ENCODE measurements at places on chromosomes 16 and 17.

- no peak for DNase-seq
Observed at GRCh38 chr16:4698321-4699045, 5.1 kb downstream of the NUDT16L1 start.

DNA sequence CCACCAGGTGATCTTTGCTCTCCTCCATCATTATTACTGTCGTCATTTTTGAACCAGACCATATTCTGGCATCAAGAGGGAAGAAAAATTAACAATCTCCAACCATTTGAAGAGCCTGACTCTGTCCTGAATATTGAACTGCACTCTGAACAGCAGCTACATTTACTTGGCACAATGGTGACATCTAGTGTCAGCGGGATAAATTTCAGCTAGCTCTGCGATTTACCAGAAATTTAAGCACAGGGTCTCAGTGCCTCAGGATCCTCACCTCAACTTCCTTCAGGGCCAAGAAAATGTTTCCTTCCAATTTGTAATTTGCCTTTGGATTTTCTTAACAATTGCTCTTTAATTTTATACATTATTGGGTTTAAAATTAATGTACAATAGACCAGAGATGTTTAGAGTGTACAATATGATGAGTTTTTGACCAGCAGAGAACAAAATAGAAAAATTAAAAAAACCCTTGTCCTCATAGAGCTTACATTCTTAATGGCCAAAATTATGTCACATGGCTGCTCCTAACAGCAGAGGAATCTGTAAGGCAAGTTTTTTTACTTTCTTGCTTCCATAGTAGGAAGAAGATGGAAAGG lies 10.7 kb upstream of the ZNF19 start:
- DNase-seq: peak; percentile 50

DNA sequence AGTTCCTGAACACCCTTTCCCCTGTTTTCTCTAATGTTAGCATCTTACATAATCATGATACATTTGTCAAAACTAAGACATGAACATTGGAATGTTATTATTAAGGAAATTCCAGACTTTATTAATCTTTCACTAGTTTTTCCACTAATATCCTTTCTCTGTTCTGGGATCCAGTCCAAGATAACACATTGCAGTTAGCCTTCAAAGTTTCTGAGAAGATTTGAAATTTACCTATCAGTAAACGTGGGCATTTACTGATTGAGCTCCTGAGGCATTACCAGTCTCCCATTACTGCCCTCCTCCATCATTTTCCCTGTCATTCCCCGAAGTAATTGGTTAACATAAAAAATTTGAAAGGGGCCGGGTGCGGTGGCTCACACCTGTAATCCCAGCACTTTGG lies 5.7 kb upstream of the CD300LG start:
- no peak for DNase-seq

DNA sequence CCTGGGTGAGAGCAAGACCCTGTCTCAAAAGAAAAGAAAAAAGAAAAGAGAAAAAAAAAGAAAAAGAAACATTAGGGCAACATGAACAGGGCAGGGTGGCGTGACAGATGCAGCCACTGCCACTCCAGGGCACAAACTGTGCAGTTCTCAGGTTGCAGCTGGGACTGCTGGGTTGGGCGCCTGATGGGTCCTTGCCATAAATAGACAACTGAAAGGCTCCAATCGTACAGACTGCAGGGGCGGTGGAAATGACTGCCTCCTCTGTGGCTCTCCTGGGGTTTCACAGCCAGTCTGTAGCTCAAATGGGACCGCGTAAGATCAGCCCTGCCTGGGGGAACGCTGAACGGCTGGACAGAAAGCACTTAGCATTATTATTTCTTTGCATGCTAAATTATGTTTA lies 130.7 kb downstream of the CPPED1 start:
- DNase-seq: no peak

GRCh38 chr16:86497551-86498021 lies 12.7 kb upstream of the FOXF1 start:
- no peak for DNase-seq

DNA sequence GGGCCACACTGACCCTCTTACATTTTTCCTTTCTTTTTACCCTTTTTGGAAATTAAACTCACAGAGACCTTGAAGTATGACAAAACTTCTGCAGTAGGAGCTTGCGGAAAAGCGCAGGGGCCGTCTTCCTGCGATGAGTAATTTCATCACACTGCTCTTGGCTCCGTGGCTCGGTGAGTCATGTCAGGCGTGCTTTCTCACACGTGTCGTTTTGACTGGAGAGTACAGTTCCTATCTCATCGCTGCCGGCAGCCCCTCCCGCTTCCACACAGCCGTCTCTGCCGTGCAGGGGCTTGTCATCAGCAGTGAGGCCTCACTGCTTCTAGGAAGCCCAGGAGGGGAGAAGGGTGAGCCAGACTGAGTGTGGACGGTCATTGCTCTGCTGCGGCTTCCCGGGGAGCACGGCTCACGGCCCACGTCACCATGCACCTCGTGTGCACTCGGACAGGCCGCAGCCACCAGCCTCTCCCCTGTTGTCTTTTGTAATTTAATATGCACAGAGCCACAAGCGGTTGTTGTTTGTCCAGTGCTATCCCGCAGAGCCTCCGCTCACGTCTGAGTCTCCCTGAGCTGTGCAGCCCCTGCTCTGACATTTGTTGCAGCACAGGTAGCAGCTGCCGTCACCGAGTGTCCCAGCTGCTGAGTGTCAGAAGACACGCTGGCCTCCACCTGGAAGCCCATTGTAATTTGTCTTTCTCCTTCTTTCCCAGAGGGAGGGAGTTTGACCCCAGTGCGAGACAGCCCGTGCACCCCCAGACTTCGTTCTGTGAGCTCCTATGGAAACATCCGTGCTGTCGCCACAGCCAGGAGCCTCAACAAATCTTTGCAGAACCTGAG lies 99.4 kb upstream of the CHMP6 start:
- peak; percentile 85 for DNase-seq

DNA sequence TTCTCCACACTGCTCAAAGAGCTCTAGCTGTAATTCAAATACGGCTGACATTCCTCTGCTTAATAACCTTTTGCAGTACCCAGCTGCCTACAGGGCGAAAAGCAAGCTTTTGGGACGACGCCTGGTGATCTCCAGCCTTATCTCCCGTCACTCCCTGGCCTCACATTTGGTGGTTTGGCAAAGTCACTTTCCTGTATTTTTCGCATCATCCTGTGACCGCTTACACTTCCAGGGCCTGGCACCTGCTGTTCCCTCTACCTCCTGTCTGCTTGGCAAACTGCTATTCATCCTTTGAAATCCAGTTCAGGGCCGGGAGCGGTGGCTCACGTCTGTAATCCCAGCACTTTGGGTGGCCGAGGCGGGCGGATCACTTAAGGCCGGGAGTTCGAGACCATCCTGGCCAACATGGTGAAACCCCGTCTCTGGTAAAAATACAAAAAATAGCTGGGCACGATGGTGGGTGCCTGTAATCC lies 2.7 kb upstream of the BHLHA9 start:
- DNase-seq: no peak

GRCh38 chr16:85425074-85425662 lies 188.0 kb upstream of the GSE1 start:
- no peak for DNase-seq

DNA sequence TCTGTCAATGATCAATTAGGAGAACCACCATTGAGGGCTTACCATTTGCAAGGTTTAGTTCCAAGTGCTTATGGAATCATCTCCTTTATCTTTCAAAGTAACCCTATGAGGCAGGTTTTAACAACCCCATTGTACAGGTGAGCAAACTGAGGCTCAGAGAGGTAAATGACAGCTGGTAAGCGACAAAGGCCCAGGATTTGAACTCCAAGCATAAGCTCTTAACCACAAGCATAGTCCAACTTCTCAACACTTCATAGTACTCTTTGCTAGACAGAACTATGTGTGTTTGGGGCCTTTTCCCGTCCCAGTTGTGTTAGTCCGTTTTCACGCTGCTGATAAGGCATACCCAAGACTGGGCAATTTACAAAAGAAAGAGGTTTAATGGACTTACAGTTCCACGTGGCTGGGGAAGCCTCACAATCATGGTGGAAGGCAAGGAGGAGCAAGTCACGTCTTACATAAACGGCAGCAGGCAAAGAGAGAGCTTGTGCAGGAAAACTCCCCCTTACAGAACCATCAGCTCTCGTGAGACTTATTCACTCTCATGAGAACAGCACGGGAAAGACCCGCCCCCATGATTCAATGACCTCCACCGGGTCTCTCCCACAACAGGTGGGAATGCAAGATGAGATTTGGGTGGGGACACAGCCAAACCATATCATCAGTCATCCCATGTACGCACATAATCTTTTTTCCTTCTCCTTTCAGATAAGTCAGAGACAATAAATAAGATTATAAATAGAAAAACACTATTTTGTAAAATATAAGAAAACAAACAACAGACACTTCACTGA lies 6.4 kb downstream of the RPH3AL start:
- no peak for DNase-seq

GRCh38 chr16:68287276-68288251 lies 23.2 kb downstream of the SLC7A6OS start:
- peak; percentile 67 for DNase-seq

DNA sequence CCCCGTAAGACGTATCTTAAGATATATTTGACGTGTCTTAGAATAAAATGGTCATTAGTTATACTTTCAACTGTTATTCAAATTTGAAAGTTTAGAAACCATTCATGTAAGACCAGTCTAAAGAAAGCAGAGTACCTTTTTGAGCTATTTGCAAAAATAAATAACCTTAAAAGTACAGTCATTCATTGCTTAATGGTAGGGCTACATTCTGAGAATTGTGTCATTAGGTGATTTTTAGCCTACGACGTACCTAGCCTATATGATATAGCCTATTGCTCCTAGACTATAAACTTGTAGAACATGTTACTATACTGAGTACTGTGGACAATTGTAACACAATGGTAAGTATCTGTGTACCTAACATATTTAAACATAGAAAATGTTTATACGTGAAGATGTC lies 139.2 kb downstream of the PHKB start:
- DNase-seq: no peak

GRCh38 chr17:44167181-44167861 lies 3.2 kb upstream of the ASB16 start:
- no peak for DNase-seq

DNA sequence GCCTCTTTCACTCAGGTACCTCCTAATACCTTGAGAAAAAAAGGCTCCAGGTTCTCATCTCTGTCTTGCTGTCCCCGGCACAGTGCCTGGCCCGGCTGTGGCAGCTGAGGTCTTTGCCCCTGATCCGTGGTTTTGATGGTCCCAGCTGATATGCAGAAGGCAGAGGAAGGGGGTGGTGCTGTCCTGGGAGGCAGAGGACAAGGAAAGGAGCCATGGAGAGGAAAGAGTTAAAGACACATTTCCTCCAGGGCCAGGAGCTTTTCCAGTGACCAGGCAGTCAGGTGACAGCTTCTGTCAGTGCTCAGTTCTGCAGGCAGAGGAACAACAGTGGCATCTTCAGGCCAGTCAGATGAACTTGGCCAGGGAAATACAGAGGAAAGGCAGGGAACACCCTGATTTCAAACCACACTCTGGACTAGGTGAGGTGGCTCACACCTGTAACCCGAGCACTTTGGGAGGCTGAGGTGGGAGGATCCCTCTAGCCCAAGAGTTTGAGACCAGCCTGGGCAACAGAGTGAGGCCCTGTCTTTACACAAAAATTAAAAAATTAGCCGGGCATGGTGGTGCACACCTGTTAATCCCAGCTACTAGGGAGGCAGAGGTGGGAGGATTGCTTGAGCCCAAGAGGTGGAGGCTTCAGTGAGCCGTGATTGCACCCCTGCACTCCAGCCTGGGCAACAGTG lies 3.3 kb upstream of the COG1 start:
- DNase-seq: no peak

GRCh38 chr16:53752560-53752959 lies 48.6 kb downstream of the FTO start:
- DNase-seq: no peak

DNA sequence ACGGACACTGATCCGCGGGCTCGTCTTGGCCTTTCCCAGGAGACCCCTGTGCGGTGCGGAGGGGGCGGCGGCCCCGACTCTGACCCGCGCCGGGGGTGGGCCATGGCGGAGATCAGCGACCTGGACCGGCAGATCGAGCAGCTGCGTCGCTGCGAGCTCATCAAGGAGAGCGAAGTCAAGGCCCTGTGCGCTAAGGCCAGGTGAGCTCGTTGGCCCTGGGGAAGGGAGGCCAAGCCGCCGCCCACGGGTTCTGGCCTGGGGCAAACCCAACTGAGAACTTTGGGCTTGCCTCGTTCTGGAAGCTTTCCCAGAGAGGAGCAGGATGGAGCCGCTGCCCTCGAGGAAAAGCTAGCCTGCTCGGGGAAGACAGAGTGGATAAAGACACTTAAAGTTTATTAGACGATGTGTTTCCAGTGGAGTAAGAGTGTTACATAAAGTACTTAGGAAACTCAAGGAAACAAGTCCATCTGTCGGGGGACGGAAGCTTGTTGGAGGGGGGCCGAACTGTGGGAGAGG lies 540 bp downstream of the PPP4C start:
- no peak for DNase-seq

- DNase-seq: no peak
Observed at GRCh38 chr16:21125191-21125590, 25.5 kb downstream of the DNAH3 start.

GRCh38 chr17:73267648-73268537 lies 6.2 kb upstream of the CPSF4L start:
- DNase-seq: no peak

DNA sequence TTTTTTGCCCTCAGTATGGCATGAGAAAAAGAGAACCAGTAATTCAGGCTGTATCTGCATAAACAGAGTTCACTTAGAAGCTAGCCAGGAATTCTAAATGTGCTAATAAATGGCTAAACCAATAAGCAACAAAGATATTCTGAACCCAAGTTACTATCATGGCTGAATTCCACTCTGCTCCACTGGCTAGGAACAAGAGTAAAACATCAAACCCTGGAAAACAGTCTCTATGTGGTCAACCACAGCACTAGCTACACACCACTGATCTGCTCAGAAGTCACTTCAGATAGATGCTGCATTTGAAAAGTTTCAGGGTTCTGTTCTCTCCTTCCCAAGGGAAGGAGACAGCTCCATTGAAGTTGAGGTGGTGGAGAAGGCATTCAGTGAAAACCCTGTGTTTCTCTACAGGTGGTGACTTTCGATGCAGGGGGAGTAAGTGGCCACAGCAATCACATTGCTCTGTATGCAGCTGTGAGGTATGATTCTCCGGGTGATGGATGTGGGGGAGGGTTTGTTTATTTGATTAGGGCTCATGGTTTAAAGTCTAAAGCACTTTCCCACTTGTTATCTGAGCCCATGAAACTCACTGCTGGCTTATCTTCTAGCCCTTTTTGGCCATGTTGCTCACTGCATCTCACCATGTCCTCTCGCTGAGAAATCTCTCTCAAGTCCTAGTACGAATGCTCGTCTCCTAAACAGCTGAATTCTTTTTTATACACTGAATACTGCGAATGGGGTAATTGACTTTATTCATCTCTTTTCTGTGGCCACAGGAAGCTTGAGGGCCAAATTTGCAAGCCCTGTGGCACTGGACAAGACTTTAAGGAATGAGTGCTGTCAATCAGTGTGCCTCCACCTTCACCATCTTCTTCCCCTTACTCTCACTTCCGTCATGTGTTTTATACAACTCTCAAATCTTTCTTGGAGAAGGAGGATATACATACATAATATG lies 39.9 kb downstream of the CENPV start:
- DNase-seq: no peak

GRCh38 chr16:78242239-78242630 lies 142.8 kb downstream of the WWOX start:
- no peak for DNase-seq

GRCh38 chr16:17038415-17038814 lies 432.3 kb downstream of the XYLT1 start:
- no peak for DNase-seq

GRCh38 chr16:18829251-18829650 lies 27.9 kb upstream of the ARL6IP1 start:
- DNase-seq: no peak
